ENCODE measurements at places on chromosomes 2 and 18.
A peak's percentile ranks its signal among the peaks of the same experiment; 100 is the strongest.

GRCh38 chr2:160419776-160420505 is 73.7 kb downstream of the RBMS1 start:
- no peak for DNase-seq
- no peaks in the 10 kb centered on the region for H3K36me3 ChIP-seq
- H3K27me3 ChIP-seq, result no peaks in the 10 kb centered on the region
- H3K4me3 ChIP-seq, result no peak overlapping the region

DNA sequence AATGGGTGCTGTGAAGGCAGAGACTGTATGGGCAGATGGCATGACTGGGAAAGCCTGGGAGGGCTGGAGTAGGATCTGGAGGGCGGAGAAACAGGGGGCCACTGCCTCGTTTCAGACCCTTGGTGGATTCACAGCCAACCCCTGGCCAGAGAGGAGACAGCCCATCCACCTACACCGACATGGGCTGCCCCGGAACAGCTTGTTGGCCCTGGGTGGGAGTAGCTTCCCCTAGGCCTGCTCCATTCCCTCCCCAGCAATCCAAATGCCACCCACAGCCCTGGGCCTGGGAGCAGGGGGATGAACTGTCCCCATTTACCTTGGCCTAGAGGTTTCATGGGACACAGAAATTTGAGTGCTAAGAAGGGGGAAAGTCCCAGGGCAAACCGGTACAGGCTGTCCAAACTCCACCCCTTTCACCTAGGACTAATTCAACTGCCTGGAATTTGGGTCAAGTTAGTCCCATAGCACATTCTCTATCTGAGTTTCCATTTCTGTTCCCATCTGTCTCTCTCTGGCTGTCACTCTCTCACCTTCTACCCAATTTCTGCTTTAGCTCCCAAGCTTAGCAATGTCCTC is 37.0 kb downstream of the LBH start:
- no peak overlapping the region for H3K27ac ChIP-seq
- no peak overlapping the region for H3K4me3 ChIP-seq
- DNase-seq, result no peak
- no peaks in the 10 kb centered on the region for H3K36me3 ChIP-seq

- no peaks in the 10 kb centered on the region for H3K36me3 ChIP-seq
- H3K4me3 ChIP-seq, result no peak overlapping the region
- no peaks in the 10 kb centered on the region for H3K27me3 ChIP-seq
- no peak overlapping the region for H3K27ac ChIP-seq
- no peaks in the 10 kb centered on the region for H3K4me1 ChIP-seq
- DNase-seq, result no peak
Measured at GRCh38 chr2:156229724-156230362, 102.7 kb downstream of the NR4A2 start.

- H3K36me3 ChIP-seq, result peaks cover 100% of the 10 kb centered on the region
- DNase-seq, result no peak
- H3K27ac ChIP-seq, result no peak overlapping the region
- no peaks in the 10 kb centered on the region for H3K4me1 ChIP-seq
- H3K27me3 ChIP-seq, result no peaks in the 10 kb centered on the region
Measured at GRCh38 chr2:197010200-197011020, 83.9 kb upstream of the PGAP1 start.

DNA sequence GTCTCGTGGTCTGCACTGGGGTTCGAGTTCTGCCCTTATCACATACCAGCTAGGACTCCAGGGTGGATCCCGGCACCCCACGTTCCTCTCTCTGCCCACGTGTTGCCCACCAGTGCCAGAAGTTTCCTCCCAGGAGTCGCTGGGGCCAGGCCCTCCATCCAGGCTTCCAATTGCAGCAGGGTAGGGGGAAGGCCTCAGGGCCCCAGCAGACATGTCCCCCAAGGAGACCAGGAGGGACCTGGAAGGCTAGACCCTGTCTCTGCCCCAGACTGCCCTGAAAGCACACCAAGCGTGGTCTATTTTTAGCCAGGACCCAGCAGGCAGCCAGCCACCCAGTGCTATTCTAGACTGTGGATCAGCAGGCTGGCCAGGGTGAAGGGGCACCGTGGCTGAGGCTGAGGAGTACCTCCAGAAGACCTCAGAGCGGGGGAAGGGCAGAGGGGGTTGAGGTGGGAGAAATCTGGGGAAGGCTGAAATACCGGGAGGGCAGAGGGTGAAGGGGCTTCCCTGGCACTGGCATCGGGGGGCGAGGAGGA is 18.8 kb upstream of the TNS1 start:
- no peak for DNase-seq
- peaks cover 50% of the 10 kb centered on the region for H3K4me1 ChIP-seq
- H3K36me3 ChIP-seq, result no peaks in the 10 kb centered on the region
- no peak overlapping the region for H3K4me3 ChIP-seq
- no peak overlapping the region for H3K27ac ChIP-seq

DNA sequence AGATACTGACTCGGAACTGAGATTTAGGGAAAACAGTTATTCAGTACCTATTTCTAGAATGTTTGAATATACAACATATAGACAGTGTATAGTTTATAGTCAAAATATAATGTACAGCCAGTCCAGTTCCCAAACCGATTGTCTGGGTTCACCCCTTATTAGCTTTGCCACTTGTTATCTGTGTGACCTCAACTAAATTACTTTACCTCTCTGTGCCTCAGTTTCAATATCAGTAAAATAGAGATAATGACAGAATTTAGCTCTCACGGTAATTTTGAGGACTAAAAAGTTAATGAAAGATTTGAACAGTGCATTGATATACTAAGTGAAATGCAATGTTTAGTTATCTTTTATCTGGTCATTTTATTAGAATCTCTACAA is 750 bp upstream of the RIOK3 start:
- DNase-seq, result no peak
- H3K4me1 ChIP-seq, result peaks cover 25% of the 10 kb centered on the region
- peak overlapping the region; percentile 99 for H3K4me3 ChIP-seq
- peak overlapping the region; percentile 98 for H3K27ac ChIP-seq
- no peaks in the 10 kb centered on the region for H3K36me3 ChIP-seq
- H3K27me3 ChIP-seq, result no peaks in the 10 kb centered on the region

Measured in CD14-positive monocyte (primary cell).